ENCODE measurements at places on chromosomes 6 and 20.

DNA sequence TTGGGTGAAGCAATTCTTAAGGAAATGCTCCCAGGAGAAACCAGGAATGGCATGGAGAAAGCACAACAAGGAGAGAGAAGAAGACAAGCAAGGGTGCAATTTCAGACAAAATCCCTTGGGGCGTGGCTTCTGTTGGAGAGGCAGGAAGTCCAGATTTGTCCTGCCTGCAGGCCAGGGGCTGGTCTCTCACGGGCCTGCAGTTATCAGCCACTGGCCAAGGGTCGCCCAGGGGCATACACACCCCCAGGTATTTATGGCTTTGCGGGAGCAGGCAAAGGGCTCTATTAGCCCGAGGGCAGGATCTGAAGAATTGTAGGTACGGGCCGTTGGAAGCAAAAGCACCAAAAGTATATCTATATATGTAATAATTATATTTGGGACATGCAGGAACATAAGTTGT lies 87.7 kb downstream of the IYD start:
- DNase-seq, result no peak

GRCh38 chr6:26476896-26477295 lies 19.1 kb downstream of the BTN2A1 start:
- no peak for DNase-seq

DNA sequence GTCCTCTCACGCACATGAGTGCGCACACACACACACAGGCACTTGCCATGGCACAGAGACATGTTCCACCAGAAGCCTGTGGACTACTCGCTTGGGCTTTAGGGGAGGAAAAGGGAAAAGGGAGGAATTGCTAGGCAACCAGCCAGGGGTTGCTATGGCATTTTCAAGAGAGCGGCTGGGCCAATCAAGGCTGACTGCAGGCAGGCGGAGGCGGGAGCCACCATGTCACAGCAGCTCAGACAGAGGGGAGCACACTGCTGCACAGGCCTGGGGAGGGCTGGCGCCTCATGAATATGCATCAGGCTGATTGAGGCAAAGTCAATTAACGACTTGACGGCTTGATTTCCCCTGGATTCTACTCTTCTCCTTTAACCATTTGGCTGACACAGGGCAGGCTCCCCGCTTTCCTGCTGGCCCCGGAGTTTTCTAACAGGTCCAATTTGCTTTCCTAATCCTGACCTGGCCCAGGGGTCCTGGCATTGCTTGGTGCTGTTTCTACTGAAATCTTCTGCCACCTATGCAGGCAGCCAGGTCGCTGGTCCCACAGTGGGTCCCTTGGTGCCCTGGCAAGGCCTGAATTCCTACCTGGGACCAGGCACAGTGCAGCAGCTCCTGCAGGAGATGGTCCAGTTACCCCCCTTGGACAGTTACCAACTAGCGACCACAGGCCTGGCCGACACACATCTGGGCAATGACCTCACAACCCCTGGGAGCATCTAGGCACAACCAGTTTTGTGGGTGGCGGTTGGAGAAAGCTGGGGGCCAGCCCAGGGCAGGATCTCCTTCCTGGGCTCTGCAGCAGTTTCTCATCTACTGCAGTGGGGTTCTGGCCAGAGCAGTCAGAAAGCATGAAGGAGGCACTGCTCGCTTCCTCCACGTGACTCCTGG lies 52.1 kb downstream of the YTHDF1 start:
- DNase-seq, result no peak

GRCh38 chr6:135651964-135652755 lies 154.6 kb upstream of the AHI1 start:
- DNase-seq, result no peak

- no peak for DNase-seq
Measured at GRCh38 chr6:44217332-44218143, 812 bp downstream of the MYMX start.

DNA sequence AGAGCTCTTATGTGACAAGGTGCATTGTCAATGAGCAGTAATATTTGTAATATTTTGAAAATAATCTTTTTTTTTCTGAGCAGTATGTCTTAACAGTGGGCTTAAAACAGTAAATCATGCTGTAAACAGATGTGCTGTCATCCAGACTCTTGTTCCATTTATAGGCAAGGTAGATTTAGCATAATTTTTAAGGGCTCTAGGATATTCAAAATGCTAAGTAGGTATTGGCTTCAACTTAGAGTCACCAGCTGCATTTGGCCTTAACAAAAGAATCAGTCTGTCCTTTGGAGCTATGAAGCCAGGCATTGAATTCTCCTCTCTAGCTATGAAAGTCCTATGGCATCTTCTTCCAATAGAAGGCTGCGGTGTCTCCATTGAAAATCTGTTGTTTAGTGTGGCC lies 63.7 kb downstream of the ME1 start:
- no peak for DNase-seq

GRCh38 chr6:133202610-133203343 lies 38.4 kb upstream of the EYA4 start:
- no peak for DNase-seq

GRCh38 chr20:60219984-60220562 lies 261.9 kb downstream of the CDH26 start:
- DNase-seq, result no peak

DNA sequence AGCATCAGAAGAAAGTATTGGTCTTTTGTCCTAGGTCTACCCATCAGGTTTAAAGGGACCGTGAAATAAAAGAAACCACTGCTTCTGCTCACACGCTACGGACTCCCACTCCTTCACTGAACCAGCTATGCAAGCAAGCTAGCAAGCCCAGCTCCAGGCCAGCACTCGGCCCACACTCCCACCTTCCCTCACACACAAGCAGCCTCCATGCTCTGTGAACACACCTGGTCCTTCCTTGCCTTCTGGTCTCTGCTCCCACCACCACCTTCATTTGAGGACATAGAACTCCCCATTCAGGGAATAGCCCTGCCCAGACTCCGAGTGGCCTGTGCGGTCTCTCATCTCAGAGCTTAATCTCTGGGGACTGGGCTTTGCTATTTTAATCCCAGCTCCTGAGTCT lies 436.4 kb upstream of the CDH4 start:
- DNase-seq, result no peak

- DNase-seq, result no peak
Measured at GRCh38 chr6:136647363-136647852, 97.2 kb upstream of the MAP7 start.

GRCh38 chr6:70616728-70617260 lies 50.1 kb downstream of the SDHAF4 start:
- DNase-seq, result no peak

- no peak for DNase-seq
Measured at GRCh38 chr6:87710090-87710489, 8.1 kb upstream of the AKIRIN2 start.

DNA sequence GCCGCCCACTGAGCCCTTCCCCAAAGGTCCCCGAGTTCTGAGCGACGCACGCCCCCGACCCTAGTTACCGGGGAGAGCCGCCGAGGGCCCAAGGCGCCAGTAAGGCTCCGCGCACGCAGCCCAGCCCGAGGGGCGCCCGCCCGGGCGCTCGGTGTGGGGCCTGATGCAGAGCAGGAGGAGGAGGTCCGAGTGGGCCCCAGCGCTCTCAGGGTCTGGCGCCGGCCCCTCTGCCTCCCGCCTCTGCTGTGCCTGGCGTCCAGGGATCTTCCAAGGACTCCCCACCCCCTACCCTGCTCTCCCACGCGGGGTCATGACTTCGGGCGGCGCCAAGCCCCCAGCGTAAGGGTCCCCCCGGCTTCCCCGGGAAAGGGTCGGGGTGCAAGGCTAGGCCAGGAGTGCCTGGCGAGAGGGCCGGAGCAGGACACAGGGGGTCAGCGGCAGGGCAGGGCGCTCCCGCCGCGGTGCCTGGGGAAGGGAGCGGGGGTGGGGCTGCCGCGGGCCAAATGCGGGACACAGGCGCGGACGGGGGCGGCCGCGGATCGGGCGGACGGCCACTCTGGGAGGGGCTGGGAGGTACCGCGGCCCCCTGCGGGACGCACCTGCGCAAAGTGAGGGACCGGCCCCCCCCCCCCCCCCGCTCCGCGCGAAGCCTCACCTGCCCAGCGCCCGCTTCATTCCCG lies 637 bp downstream of the ABHD12 start:
- no peak for DNase-seq

DNA sequence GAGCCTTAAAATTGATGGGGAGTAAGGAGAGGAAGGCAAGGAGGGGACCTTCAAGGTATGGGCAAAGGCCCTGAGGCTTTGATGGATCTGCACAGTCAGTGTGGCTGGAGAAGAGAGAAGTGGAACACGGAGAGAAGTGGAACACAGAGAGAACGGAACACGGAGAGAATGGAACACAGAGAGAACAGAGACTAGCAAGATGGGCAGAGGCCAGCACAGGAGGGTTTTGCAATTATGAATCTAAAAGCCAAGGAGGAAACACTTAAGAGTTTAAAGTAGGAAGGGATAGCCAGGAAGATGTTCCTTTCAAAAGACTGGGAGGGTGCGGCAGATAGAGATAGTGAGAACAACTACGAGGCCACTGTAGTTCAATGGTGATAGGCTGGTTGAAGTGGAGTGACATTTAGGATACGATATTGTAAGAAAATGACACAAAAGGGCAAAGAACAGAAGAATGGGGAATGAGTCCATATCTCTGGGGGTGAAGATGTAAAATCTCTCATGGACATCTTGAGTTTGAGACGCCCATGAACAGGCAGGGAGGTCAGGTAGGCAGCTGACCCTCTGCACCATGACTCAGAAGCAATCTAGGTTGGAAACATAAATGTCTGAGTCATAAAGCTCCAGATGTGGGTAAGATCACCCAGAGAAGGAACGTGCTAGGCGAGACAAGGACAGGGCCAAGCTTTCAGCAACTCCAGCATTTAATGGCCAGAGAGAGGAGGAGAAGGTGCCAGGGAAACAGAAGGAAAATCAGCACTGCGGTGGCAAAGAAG lies 25.4 kb downstream of the ZMYND8 start:
- peak; percentile 81 for DNase-seq

DNA sequence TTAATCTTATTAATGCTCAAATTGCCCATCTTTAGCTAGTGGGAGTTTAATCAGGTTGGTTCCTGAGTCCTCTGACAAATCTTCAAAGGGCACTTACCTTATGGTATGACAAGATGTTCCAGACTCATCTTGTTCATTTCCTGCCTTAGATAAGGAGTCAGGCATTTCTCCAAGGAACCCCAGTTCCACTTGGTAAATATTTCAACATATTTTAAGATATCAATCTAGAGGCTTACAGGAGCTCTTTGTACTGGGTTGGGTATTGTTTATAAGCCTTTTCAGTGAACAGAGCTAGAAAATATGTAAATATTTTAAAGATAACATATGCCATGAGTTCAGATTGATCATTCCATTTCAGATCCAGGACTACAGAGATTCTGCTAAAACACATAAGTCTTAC lies 159.8 kb downstream of the RCAN2 start:
- DNase-seq, result no peak

GRCh38 chr6:1604158-1605003 lies 5.3 kb upstream of the FOXC1 start:
- peak; percentile 32 for DNase-seq

DNA sequence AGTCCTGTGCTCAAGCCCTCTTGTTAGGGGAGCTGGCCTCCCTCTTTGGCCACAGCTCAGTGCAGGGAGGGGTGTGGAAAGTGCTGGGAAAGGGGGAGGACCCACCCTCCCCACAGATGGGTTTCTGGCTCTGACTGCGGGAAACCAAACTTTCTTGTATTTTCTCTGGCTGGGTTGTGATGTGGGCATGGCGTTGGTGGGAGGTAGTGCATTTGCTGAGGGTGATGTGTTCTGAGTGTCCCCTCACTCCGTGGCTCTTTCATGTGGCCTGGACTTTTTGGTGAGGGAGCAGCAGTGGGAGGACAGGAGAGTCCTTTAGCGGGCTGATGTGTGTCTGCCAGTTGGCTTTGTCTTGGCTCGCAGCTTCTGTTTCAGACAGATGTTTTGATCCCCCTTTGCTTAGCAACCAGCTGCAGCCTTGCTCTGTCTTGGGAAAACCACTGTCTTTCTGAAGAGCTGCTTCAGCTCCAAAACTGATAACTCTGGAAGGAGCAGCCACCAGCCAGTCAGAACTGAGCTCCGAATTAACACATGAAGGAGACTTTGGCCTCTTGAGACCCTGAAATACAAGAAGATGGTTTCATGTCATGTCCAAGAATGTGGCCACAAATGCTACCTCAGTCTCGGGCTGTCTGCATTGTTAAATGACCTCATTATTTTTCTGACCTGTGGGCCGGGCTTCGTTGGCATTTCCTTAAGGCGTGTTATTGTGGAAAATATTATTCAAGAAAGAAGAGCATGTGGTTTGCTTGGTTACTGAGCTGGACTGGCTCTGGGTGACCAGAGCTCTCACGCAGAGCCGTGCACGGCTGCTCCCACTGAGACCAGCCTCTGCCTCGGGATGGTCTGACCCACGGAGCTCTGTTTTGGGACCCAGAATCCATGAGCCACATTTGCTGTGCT lies 21.5 kb downstream of the SYNJ2 start:
- DNase-seq, result no peak

- DNase-seq, result no peak
Measured at GRCh38 chr6:87766211-87766610, 64.2 kb upstream of the AKIRIN2 start.

- no peak for DNase-seq
Measured at GRCh38 chr20:15889514-15890256, 683.6 kb downstream of the KIF16B start.

DNA sequence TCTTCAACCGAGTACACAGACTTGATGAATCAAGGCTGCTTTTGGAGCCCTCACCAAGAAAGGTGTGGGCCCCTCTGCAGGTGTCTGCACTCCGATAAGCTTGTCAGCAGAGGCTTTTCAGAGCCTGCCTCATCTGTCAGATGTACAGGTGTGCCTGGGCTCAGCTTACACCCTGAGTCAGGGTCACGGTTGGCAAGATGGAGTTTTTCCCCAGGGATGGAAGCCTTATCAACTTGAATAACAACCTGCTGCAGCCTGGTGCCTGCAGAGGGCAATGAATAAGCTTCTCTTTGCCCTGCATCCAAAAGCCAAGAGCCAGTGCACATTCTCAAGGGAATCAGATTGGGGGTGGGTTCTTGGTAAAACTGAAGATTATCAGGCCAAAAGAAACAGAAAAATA lies 427.1 kb downstream of the CD83 start:
- DNase-seq, result no peak

GRCh38 chr6:56934876-56935275 lies 20.0 kb upstream of the BEND6 start:
- no peak for DNase-seq

DNA sequence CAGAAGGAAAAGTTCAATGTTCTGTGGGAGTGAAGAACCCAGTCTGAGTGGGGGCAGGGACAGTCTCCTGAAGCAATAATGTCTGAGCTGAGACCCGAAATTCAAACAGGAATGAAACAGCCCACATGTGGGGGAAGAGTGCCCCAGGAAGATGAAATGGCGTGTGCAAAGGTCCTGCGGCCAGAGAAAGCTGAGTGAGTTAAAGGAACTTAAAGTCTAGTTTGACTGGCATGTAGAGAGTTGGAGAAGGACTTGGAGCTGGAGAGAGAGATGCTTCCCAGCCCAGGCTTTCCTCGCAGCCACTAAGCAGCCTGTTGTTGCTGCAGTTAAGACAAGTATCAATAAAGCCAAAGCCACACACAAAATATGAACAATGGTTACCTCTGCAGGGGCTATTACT lies 38.0 kb upstream of the MDGA1 start:
- no peak for DNase-seq

DNA sequence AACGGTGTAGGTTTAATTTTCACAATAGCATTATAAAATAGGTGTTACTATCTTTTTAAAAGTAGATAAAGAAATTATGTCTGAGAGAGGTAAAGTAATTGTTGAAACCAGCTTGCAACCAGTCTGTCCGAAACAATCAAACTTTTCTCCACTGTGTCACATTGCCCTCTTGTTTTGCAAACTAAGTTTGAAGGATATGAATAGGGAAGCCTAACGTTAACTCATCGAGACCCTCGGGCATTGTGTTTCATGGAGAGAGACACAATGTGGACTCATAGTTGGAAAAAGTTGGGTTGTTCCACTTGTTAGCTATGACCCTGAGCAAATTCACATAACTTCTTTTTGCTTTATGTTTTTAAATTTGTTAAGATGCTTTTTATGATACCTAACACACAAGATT lies 254.4 kb upstream of the IMPG1 start:
- DNase-seq, result no peak
